ENCODE measurements at places on chromosomes 5 and 9.

DNA sequence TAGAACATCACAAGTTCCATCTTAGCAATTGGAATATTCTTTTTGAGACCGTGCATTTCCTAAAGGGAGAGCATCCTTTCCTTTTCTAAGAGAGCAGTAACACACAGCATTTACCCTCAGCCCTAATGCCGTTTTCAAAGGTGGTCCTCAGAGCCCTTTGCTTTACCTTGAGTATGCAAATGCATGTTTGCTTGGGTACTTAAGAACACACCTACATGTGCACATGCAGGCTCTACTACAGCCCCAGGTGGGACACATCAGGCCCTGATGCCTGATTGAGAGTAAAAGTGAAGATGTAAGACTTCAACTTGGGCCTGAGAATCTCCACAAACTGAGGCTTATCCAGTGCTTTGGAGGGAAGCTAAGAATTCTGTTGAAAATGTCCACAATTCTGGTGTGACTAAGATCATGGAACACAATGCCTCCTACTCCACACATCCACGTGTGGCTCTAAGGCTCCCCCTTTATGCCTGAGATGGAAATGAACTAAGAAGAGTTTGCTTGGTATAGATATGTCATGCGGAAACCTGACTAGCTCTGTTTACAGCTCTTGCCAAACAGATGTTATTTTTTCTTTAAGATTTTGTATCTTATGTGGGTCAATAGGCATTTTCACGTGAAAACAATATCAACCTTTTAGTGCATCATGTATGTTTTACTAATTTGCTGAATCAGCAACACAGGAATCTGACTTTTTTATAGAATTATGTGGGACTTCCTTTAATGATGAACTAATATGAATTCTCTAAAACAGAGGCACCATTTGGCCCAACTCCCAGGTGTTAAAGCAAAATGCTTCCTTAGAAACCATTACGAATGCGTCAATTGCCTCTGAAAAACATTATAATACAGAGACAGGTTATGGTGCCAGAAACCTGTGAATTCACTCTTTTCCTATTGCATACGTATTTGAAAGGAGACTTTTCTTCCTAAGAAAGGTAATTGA, 48.9 kb upstream of the SLC2A8 start:
- DNase-seq, result no peak

GRCh38 chr5:53311681-53312080, 168.7 kb upstream of the FST start:
- DNase-seq, result no peak

DNA sequence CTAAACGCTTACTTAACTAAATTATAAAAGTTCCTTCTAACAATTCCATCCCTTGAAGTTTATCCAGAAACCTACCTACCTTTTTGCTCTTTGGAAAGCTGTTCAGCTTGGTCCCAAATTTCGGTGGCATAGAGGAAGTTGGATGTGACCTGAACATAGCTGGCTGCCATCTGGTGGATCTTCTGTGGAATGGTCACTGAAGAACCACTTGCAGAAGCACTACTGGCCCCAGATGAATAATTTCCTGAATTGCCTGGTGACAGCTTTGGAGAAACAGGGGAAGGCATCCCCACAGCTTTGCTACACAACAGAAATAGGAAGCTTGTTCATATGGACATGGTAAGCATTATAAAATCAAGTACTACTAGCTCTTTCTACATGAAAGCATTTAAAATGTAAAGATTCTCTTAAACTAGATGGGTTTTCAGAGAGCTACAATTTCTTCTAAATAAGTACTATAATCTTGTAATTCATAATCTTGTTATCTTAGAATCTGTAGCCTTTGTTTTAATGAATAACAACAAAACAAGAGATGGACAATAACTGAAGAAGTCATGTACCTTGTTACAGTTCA, 9.9 kb downstream of the LEAP2 start:
- DNase-seq, result no peak

GRCh38 chr5:150511578-150512367, 3.8 kb downstream of the NDST1 start:
- DNase-seq, result no peak

Data from stimulated activated CD4-positive, alpha-beta T cell treated with anti-CD3 and anti-CD28 coated beads, TNF-alpha, amount 100 ng/mL, for 1 hour (primary cell).